Cerebellum (tissue), 4 donors: ENCODE measurements at places on chromosomes 16 and 17. TPM values are rescaled to one million over a fixed set of nuclear protein-coding genes. Genes with fewer than 3 reads are reported as not detected.

TCF25 gene
- 87.1 TPM for total RNA-seq

DNA sequence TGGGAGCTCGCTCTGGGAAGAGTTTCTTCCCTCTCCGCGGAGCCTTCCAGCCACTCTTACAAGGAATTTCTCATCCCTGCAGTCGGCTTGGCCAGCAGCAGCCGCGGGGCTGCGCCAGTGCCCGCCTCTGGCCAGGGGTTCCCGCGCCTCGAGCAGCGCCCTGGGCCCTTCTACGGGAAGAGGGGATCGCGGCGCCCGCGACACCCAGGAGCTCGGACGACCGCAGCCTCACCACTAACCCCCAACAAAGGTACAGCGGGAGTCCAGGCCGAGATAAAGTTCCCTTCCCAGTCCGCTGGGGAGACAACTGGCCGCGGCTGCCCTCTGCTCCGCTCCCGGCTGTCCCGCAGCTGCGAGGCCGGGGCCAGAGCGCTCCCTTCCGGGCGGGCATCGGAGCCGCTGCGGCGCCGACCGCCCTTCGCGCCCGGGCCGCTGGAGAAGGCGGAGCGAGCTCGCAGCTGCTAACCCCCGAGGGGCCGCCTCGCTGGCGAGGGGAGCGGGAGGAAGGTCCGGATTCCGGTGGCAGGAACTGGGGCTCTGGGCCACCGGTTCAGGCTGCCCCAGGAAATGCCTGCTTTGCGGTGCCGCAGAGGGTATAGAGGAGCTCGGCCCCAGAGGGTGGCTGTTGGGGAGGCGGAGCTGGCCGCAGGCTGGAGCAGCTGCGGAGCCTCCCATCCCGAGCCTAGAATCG is 3.6 kb upstream of the HS3ST3B1 start:
- no peak for DNase-seq

GRCh38 chr17:60747069-60747808 is 69.6 kb downstream of the BCAS3 start:
- DNase-seq, result no peak

WNT9B gene
- 4.1 TPM for total RNA-seq

DNA sequence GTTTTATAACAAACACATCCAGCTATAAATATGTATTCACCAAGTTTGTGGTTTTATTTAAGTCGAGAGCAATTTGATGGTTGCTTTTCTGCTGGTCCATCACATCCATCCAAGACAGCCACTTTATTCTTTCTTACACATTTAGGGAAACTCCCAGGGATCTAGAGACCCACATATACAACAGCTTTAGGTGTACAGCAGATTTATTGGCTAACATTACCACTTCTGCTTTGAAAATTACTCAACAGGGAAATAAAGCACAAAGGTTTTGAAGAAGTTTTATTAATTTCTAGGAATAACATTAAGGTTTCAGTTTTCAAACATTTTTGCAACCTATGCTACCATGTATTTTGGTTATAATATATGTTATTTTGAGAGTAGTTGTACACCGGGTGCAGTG is 6.9 kb downstream of the ERCC4 start:
- DNase-seq, result no peak

DNA sequence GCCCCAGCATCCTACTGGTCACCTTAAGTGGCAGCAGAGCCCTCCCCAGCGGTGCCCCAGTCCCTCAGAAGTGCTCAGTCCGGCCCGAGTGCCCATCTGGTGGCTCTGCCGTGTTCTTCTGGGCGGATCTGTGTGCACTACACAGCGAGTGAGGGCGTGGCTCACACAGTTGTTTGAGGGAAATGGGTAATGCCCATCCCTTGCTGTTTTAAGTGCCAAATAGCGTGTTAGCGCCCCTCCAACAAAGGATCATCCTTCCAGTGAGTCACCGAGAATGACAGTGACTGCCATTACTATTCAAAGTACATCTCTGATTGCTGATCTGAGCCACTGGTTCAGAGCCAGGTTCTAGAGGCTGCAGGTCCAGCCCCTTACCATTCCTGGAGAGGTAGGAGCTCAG is 152.0 kb downstream of the LGALS9B start:
- DNase-seq, result no peak
